ENCODE measurements at places on chromosomes 11 and 22. TPM values are rescaled to one million over a fixed set of nuclear protein-coding genes. Genes with fewer than 3 reads are reported as not detected.

DNA sequence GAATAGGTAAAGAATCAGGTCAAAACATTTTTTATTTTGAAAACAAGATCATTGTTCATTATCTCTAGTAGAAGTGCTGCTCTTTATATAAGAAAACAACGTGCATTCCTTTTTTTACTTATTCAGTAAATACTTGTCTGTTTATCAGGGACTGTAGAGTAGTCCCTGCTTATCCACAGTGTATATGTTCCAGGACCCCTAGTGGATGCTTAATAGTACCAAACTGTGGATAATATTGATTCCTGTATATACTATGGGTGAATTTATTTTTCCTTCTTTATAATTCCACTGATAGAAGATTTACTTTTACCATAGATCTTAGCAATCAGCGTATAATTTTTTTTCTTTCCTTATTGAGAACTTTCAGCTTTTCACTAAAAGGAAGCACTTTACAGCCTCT, 32.6 kb downstream of the CEP295 start:
- no peak for DNase-seq

DNA sequence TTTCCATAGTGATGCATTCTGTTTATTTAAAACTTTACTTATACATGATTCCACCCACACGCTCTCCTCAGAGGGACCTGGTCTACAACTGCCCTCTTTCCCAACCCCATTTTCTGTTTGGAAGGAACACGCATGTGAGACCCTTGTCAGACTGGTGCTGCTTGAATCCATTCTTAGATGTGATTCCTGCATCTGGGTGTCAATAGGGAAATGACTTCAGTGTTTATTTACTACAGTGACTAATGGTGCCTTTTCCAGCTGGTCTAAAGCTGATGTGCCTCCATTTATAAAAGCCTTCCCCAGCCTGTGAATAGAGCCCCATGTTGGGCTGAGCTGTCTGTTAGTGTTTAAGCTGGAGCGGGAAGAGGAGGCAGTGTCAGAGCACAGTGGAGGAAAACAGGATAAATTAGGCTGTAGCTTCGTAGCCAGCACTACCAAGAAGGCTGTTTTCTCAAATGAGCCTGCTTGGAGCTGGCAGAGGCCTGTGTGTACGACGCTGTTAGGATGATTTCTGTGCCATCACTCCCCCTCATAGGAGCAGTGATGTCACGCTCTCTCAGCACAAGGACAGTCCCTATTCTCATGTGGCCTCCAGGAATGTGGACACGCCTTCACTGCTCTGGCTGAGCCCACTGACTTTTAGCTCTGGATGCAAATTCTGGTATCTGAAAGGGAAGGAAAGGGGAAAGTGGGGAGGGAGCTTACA, 18.9 kb upstream of the C11orf96 start:
- peak; percentile 75 for DNase-seq

DNA sequence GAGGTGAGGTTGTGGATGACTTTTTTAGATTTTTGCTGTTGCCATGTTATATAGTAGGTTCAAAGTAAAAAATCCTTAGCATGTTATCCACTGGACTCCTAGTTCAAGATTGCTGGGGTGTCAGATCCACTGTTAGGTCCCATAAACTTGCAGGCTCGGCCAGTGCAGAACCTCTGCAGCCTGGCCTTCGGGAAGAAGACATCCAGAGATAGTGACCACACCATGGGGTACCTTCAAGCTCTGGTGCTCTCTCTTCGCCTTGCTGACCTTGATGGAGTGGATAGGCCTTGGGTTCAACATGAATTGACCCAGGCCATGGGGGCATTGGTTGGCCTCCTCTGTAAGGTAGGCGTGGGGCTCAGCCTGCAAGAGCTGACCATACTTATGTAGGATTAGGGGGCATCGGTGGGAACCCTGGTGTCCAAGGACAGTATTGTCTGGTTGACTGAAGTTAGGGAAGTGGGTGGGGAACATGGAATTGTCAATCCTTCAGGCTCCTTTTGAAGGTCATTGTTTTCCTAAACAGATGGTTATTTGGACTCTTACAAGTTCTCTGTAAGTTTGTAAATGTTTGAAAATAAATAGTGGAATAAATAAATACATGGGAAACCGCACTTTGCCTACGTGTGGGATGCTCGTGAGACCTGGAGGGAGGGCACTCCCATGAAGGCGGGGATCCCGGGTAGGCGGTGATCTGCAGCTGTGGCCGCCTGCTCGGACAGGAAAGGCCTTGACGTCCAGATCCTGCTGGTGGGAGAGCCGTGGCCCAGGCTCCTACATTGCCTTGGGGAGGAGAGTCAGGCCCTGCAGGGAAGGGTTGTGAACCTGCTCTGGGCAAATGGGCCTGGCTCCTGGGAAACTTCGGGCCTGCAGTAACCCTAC, 37.1 kb downstream of the BCR start:
- peak; percentile 56 for DNase-seq

- DNase-seq = no peak
These were observed 47.5 kb downstream of the HORMAD2 start for GRCh38 chr22:30127749-30128166.

DNA sequence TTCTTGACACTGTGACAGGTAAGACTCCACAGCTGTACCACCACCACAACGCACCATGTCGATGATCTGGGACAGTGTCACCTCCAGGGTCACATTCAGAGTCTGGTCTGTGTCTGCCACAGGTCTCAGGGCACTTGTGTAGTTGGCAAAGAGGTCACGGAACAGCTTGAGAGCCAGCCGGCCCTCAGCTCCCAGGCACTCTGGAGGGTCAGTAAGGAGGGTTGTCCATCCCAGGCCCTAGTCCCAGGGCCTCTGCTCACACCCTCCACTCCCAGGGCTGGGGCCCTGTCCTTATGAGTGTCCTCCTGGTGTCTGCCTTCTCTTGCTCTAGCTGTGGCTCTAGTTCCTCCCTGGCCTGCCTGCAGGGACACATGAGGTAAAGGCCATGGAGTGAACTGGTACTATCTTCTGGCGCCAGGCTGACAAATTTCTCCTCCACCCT, 1.4 kb downstream of the CHRNA10 start:
- DNase-seq = no peak

- DNase-seq = no peak
These were observed 277.6 kb upstream of the SYN3 start for GRCh38 chr22:33335611-33336279.

GRCh38 chr11:66272596-66272995, 4.2 kb downstream of the RAB1B start:
- DNase-seq = no peak

DNA sequence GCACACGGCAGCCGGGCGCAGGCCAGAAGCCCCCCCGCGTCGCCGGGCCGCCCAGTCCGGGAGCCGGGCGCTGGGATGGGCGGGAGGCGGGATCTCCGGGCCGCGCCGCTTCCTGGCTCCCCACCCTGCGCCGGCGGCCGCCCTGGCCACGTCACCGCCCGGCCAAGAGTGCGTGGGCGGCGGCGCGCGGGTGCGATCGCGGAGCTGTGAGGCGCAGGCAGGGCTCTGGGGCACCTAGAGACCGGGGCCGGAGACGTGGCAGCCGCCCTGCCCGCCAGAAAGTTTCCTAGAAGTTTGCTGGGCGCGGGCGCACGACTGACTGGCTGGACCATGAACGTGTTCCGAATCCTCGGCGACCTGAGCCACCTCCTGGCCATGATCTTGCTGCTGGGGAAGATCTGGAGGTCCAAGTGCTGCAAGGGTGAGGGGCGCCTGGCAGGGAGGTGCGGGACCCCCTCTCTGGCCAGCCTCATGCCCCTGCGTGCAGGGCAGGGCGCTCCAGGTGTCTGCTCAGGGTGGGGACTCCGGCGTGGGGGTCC, at the start of gene KDELR3:
KDELR3 (plus strand) TSS at position 193 of the 539 bp plus-strand sequence; CDS start at position 331, 138 bp downstream.
- DNase-seq = peak; percentile 84

DNA sequence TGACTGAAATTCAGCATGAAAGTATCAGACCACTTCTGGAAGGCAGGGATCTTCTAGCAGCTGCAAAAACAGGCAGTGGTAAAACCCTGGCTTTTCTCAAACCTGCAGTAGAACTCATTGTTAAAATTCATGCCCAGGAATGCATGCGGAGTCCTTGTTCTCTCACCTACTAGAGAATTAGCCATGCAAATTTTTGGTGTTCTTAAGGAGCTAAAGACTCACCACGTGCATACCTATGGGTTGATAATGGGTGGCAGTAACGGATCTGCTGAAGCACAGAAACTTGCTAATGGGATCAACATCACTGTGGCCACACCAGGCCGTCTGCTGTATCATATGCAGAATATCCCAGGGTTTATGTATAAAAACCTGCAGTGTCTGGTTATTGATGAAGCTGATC, 19.1 kb downstream of the ZBTB44 start:
- DNase-seq = no peak

- DNase-seq = no peak
These were observed 56.8 kb downstream of the RPL27A start for GRCh38 chr11:8739309-8739793.

- DNase-seq = no peak
These were observed 22.4 kb downstream of the XRRA1 start for GRCh38 chr11:74926304-74927030.

GRCh38 chr11:73317373-73317772, 9.3 kb downstream of the ARHGEF17 start:
- DNase-seq = peak; percentile 83

DNA sequence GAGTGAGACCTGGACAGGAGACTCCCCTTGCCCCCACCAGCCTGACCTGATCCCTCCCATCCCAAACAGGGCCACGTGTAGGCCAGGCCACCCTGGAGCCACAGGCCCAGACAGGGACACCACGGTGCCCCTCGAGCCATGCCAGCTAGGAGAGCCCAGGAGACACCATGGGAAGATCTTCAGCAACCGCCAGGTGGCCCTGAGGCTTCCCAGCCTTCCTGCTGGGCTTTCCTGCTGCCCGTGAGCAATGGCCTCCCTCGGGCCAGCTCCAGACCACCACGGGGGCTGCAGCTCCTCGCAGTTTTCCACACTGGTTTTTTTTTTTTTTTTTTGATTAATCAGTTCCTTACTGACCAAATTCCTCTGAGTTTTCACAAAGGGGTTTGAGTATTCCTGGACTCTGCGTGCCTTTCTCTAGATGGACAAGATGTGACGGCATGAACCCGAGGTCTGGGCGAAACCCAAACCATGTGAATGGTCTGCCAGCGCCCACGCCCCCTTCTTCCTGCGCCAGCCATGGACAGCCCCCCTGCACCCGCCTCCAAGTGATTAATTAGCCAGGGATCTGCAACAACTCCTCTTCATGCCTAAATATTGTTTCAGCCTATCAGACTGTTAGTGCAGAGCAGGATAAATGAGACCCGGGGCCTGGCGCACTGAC, 40.9 kb downstream of the TBX1 start:
- peak; percentile 11 for DNase-seq

- DNase-seq = no peak
These were observed 34.9 kb upstream of the PHOX2A start for GRCh38 chr11:72278905-72279304.

- DNase-seq = no peak
These were observed 92.8 kb upstream of the FIBIN start for GRCh38 chr11:26901162-26901561.

DNA sequence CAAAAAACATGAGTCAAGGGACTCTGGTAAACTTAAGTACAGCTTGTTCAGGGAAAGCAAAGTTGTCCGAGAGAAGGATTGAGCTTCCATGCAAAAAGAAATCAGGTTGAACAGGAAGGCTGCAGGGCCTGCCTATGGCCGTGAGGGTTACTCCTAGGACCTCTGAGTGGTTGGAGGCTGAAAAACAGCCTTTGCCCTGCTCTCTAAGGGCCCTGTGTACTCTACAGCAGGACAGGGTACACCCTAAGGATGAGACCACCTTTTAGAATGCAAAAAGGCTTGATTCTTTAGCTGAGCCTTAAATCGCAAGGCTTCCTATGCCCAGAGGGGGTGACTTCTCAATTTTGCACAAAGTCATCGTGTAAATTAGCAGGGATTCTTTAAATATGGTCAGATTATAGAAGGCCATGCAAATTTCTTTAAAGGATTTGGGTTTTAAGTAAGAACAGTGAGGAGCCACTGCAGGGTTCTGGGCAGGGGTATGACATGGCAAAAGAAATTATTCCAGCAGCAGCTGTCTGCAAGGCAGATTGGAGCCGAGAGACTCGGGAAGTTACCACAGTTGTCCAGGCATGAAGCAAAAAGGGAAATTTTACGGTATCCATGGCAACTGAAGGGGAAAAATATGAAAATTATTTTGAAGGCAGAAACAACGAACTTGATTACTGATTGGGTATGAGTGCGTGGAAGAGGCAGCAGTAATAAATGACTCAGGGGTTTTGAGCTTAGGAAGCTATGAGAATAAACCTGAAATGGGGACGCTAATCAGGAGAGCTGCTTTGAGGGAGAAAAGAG, 91.8 kb downstream of the FAM76B start:
- no peak for DNase-seq

GRCh38 chr11:61186504-61186903, 16.8 kb upstream of the PGA3 start:
- no peak for DNase-seq

GRCh38 chr22:36493690-36494110, 12.3 kb upstream of the TXN2 start:
- no peak for DNase-seq

GRCh38 chr11:101061606-101062005, 68.0 kb downstream of the PGR start:
- no peak for DNase-seq

DNA sequence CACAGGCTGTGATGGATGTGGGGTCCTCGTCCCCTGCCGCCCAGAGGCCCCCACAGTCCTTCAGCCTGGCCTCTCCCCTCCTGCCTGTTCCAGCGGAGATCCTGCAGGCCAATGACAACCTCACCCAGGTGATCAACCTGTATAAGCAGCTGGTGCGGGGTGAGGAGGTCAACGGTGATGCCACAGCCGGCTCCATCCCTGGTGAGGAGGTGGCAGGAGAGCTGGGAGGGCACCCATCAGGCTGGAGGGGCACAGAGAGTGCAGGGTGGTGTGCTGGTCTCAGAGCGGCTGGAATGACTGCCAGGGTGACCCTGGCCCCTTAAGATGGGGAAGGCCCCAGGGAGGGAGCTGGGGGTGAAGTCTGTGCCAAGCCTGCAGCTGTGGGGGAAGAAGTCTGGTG, 14.6 kb upstream of the SH3BP1 start:
- no peak for DNase-seq

Gene FAM83F
- 2.4 TPM for total RNA-seq

Gene FGF19
- not detected for total RNA-seq

Gene MS4A1
- 0.26 TPM for total RNA-seq

Gene CD248
- total RNA-seq = 43.8 TPM

Gene OR52E4
- not detected for total RNA-seq

Gene SPDYC
- not detected for total RNA-seq

Gene OR4A47
- not detected for total RNA-seq

Gene PTPRCAP
- total RNA-seq = 1.8 TPM

Gene SEC14L6
- 0.08 TPM for total RNA-seq

Gene CDC42BPG
- 0.55 TPM for total RNA-seq

Gene ZP1
- total RNA-seq = not detected

Gene TRABD
- total RNA-seq = 19.6 TPM

Gene GLYATL1
- not detected for total RNA-seq

Gene LMO1
- not detected for total RNA-seq

Gene DGCR6
- 7.5 TPM for total RNA-seq

Gene ANKK1
- 0.10 TPM for total RNA-seq

Gene REXO2
- total RNA-seq = 112 TPM

All from left cardiac atrium (tissue), 4 donors.